Upper lobe of right lung (tissue), 1 donor: ENCODE measurements at places on chromosomes 11 and 22. TPM values are rescaled to one million over a fixed set of nuclear protein-coding genes. Genes with fewer than 3 reads are reported as not detected.

The ASPHD2 gene
- 1.2 TPM for total RNA-seq

The INS gene
- total RNA-seq, result not detected

The USP2 gene
- total RNA-seq, result 3.0 TPM

The MS4A6E gene
- not detected for total RNA-seq

The SCN3B gene
- 3.2 TPM for total RNA-seq

The OR52N4 gene
- total RNA-seq, result 0.93 TPM

GRCh38 chr22:31496735-31497146 lies 405 bp downstream of the SFI1 start:
- DNase-seq, result peak; percentile 73

DNA sequence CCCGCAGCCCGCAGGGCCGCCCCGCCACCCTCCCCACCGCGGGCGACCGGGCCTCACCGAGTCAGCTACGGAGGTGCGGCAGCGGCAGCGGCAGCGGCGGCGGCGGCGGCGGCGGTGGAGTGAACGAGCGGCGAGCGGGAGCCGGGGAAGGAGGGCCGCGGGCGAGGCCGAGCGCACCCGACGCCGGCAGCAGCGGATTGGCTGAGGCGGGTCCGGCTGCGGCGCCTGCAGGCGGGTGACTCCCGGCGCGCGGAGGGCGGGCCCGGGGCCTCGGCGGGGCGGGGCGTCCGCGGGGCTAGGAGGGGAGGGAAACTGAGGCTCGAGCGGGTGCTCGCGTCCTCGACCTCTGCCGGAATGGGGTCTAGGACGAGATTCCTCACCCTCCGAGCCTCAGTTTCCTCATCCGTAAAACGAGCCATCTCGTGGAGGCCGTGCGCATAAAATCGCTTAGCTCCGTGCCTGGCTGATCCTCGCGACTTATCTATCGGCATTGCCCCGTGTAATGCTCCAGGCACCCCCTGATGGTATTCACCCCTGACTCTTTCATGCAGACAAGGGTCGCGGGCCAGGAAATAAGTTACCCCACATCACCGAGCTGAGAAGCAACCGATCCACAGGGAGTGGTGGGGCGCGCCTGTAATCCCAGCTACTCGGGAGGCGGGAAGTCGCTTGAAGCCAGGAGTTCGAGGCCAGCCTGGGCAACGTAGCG lies at the start of gene CPT1A:
TSS of gene CPT1A (minus strand) at position 199 of the 709 bp plus-strand sequence. CDS start 26,442 bp downstream, outside the sequence.
- peak; percentile 92 for DNase-seq

DNA sequence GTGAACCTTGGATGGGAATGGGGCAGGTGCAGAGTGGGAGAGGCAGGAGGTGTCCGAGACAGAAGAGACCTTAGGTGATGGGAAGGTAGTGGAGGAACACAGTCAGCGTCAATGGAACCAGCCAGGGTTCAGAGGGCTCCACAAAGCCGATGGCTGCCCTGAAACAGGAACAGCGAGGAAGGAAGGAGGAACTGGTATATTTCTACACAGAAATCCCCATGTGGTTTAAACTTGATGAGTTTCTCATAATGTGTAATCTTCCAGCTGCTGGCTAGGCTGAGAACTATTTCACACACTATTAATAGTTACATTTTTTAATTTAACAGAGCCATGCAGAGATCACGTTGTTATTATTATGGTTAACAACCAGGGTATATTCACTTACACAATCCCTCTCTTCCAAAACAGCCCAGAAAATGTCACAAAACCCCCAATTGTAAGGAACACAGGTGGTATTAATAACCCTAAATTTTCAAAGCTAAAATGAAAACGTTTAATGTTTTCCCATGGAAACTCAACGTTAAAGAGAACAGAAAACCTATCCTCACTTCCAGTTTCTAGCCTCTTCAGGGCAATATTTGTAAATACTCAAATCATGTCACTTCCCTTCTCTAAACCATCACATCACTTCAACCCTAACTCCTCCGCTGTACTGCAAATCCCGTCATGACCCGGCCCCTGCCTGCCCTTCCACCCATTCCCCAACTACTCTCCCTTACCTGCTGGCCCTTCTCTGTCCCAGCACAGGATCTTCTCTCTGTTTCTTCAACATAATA lies 74.5 kb upstream of the ARFGAP3 start:
- DNase-seq, result peak; percentile 63

DNA sequence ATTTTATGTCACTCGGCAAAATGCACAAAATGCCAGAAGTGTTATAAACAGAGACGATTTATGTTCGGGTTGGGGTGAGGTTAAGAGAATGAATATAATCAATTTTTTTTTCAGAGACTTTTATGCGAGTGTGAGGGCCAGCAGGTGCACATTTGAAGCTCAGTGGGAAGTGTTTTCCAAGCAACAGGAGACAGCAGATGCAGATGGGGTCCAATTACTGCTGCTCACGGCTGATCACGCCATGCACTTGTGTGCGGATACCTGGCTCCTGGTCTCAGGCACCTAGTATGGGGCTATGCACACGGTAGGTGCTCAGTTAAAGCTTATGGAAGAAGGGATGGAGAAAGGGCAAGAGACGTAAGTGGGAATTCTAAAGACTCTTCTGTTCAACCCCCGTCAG lies 249.1 kb downstream of the MIAT start:
- no peak for DNase-seq

GRCh38 chr22:50691521-50691920 lies 18.9 kb downstream of the SHANK3 start:
- DNase-seq, result no peak

DNA sequence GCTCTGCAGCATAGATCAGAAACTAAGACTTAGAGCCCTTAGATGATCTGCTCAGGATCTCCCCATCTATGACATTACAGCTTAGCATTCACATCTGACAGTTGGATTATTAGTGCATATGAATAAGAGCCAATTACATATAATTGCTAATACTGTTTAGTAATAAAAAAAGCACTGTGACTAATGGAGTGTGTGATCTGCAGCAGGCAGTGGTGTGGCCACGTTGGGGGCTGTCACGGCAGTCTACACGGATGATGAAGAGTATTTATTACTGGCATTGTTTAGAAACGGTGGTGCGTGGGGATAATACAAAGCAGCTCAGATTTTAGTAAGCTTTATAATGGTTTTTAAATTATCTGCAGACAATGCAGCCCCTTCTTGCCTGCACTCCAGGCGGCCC lies 93.5 kb upstream of the TIMP3 start:
- no peak for DNase-seq

- no peak for DNase-seq
Observed at GRCh38 chr22:27084130-27084529, 426.7 kb downstream of the MIAT start.

GRCh38 chr11:75815345-75816168 lies 547 bp downstream of the UVRAG start:
- DNase-seq, result no peak

DNA sequence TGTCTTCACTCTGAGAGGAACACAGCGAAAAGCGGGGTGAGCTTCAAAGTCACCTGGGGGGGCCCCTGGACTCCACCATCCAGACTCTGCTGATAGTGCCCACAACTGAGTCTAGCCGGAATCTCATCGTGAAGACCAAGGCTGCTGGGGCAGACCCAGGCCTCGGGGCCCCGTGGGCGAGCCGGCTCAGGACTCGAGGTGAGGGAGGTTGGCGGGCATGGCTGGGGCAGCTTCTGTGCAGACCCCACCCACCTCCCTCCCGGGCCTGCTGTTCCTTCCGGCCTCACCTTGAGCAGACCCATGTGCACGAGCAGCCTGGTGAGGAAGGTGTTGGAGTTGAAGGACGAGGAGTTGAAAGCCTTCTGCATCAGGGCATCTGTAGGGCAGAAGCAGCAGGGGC lies 8.7 kb upstream of the CHADL start:
- no peak for DNase-seq

GRCh38 chr11:100878474-100878873 lies 191.4 kb downstream of the ARHGAP42 start:
- DNase-seq, result no peak

DNA sequence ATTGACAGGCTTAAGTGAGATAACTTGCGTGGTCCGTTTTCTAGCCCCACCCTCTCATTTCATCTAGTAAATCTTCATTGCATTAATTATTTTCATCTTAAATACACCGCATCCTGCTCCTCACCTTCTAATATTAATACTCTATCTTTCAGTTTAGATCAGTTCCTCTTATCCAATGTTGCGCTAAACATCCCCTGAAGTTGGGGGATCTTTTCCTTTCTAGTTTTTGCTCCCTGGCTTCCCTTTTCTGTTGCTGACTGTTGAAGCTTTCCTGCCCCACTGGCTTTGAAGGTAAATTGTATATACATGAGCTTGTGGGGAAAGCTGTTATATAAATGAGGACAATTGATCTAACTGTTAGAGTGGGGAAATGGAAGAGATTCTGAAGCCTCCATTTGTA lies 7.2 kb downstream of the CAT start:
- no peak for DNase-seq

DNA sequence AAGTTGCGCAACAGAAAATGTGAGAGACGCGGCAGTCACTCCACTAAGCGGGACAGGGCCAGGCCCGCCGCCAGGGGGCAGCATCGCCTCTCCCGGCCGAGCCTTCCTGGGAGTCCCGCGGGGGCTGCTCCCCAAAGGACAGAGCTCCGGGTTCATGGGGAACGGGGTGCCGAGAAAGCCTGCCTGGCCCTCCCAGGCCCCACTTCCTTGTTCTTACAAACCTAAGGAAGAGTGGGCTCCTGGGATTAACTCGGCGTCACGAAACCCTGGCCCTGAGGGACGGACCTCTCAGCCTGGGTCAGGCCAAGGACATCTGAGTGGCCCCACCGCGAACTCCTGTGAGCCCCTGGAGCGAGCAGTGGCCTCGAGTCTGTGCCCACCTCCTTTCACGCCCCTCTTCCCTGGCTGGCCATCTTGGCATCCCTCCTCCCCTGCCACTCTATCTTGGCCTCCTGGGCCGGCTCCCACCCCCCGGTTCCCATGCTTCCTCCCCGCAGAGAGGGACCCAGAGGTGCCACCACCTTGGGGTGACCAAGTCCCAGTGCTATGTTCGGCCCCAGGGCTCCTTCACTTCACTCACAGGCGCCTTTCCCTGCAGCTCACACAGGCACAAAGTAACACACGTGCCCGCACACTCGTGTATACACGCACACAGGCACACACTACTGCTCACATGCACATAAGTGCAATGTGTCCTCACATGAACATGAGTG lies 99.9 kb upstream of the FGF3 start:
- DNase-seq, result peak; percentile 88

- no peak for DNase-seq
Observed at GRCh38 chr11:70193411-70194292, 9.4 kb upstream of the FADD start.

DNA sequence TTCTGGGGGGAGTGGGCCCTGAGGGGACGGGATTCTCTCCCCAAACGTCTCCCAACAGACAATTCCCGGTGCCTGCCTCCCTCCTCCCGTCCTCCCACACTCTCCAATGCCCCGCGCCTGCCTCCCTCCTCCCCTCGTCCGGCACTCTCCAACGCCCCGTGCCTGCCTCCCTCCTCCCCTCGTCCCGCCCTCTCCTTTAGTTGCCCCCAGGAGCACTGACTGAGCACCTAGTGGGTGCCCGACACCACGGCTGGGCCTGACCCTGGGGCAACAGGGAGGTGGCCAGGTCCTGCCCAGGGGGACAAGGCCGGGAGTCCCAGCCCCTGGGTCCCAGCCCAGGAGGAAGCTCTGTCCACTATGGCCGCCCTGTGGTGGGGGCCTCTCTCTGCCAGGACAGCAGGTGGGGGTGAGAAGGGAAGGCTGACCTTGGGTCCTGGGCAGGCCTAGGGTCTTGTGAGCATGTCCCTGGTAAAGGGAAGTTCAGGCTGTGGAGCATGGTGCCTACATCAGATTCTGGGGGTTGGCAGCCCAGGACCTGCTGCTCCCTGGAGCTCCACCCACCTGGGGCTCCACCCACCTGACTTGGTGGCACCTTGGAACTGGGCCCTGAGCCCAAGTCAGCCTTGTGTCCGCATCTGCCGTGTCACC lies 942.3 kb downstream of the BRD1 start:
- peak; percentile 52 for DNase-seq

DNA sequence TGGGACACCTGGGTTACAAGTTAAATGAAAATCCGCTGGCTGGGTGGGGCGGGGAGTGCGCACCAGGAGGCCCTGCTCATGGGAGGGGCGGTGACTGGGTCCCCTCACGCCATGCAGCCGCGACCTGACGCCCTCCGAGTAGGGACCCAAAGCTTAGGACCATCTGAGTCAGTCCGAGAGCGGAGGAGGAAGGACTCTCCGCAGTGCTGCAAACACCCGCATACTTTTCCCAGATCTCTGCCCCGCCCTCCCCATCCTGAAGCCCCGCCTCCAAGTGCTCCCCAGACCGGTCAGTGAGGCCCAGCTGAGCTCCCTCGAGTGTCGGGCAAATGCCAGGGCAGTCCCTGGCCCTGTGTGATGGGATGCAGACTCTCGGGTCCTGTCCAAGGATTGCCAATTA lies 6.6 kb upstream of the FLI1 start:
- peak; percentile 74 for DNase-seq

GRCh38 chr11:23490557-23491235 lies 630.4 kb upstream of the CCDC179 start:
- no peak for DNase-seq

DNA sequence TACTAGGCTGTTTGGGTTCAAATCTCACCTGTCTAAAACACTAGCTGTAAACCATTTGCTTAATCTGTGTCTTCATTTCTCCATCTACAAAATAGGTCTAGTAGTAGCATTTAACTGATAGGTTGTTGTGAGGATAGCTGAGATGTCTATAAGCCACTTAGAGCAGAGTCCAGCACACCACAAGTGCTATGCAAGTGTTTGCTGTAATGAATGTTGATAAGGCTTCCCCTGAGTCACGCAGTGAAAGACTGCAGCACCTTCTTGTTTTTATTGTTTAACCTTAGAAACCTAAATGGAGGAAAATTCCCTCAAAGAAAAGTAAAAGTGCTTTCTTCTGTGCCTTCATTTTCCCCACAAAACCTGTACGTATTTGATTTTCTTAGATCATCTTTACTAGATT lies 23.1 kb upstream of the LDHA start:
- no peak for DNase-seq

DNA sequence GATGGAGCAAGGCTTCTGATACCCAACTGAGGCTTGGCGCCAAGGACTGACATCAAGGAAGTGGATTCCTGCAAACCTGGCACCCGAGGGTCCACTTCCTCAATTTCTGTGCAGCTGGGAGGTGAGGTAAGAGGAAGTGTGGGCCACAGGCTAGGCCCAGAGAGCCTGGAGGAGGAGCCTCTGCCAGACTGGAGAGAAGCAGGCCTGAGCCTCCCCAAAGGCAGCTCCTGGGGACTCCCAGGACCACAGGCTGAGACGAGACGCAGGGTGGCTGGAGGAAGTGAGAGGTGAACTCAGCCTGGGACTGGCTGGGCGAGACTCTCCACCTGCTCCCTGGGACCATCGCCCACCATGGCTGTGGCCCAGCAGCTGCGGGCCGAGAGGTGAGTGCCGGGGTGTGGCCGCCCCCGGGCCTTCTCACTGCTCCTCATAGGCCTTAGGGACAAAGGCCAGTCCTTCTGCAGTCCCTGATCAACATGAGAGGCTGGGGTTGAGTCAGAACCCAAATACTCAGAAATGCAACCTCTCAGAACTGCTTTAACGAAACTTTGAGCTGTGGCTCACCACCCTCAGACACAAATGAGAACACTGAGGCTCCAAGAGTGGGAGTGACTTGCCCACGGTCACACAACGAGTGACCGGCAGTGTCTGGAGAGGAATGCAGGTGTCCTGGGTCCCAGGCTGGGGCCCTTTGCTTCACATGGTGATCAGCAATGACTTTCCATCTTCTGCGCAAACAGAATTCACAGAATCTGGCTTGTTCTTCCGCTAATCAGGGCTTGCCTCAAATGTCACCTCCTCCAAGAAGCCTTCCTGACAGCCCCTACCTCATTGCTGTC lies at the start of gene NCF4:
TSS of gene NCF4 (plus strand) at position 186 of the 839 bp plus-strand sequence. CDS start at position 352, 166 bp downstream.
- DNase-seq, result peak; percentile 86
